H1 (cell line): ENCODE measurements at places on chromosomes 5 and 9. TPM values are rescaled to one million over a fixed set of nuclear protein-coding genes. Genes with fewer than 3 reads are reported as not detected.

DNA sequence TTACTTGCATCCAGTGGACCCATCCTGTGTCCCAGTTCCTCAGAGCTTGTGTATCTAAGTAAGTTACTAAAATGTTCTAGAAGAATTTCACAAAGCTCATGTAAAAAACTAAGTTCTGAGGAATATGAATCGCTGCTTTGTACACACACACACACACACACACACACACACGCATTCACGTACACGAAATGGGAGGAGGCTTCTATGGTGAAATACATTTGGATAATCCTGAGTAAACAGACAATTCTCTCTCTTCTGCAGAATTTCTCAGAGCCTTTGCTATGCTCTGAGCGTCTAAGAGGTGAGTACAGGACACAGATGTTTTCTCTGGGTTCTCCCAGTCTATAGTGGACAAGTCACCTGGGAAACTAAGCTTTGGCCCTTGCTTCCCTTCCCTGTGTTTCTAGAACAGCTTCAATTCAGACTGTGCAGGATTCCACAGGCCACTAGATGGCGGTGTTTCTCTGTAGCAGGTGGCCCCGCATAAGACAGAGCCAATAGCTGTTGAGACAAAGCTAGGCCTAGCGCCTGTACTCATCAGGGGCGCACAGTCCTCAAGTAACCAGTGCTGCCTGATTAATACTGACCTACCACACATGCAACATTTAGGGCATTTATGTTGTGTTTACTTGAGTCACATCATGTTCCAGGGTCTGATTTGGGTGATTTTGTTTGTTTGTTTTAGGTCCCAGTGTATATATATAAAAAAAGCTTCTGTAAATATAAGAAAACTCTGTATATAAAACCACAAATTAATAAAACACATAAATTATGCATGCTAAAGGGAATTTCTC, 114.8 kb downstream of the LIFR start:
- DNase-seq, result peak; percentile 70

DNA sequence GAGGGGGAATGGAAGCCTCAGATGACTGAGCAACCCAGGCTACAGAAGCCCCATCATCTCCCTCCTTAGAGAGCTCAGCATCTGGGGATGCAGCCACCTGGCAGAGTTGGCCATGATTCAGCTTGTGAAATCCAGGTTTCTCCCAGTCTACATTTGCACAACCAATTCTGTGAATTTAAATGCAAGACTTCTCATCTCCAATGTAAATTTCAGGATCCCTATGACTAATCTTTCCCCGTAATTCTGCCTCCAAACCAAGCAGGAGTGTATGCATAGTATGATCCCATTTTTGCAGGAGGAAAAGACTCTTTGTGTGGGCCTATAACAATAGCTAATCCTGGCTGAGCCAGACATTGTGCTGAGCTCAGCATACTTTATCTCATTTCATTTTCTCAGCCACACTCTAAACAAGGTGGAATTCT, 59.6 kb upstream of the IL17B start:
- no peak for DNase-seq

DNA sequence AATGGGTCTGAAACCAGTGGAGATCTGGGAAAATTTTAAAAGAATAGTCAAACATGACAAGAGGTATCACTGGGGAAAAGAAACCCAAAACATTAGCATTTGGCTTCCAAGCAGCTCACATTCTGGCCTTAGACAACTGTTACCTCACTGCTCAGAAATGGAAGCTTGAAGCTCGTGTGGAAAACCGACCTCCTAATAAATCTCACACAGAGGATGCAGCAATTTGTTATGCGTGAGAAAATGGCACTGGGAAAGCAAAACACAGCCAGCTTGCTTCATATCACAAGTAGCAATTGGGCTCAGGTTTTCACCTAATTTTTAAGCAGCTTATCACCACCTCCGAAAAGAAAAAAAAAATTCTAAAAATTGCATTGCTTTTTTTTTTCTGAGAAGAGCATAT, 103.3 kb upstream of the TAS2R1 start:
- no peak for DNase-seq

- no peak for DNase-seq
These were observed 481.9 kb downstream of the CHSY3 start for GRCh38 chr5:130386155-130386554.

GRCh38 chr9:129317179-129318011, 139.3 kb upstream of the IER5L start:
- DNase-seq, result no peak

ZFAND5 gene
- total RNA-seq, result 209 and 225 TPM in 2 replicates

SYK gene
- 4.4 and 5.6 TPM in 2 replicates for total RNA-seq

KCTD16 gene
- 0.10 and 0.24 TPM in 2 replicates for total RNA-seq

PCDHB10 gene
- total RNA-seq, result 1.8 and 1.9 TPM in 2 replicates

DMRT2 gene
- 0.61 and 0.93 TPM in 2 replicates for total RNA-seq
